ENCODE measurements at places on chromosomes 5 and 9.

- no peak for DNase-seq
These were observed 208.6 kb downstream of the CAAP1 start for GRCh38 chr9:26684029-26684428.

DNA sequence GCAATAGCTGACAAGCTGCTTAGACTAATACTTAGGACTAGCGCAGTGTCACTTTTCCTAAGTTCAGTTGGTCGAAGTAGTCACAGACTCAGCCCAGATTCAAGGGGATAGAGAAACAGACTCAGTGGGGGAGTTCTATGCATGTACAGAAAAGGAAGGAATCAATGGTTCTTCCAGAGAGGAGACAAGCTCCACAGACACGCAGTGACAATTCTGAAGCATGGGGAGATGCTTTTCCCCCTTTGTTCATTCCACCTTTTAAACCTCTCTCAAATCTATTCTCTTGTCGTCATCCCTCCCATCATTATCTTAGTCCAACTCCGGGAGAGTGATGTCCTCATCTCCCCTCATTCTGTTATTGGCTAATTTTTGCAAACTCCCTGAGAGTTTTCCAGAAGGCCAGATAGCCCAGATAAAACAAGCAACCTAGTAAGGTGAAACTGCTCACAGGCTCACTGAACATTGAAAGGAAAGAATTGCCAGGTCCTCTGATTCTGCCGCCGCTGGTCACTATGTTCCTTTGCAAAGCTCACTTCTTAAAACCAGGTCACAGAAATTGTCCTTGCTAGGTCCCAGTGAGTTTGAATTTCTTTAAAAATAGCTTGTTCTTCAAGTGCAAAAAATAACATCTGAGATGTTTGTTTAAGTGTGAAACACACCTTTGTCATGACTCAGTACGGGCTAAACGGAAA is 13.4 kb upstream of the STRBP start:
- no peak for DNase-seq

- no peak for DNase-seq
These were observed 35.3 kb downstream of the ZDHHC11B start for GRCh38 chr5:749101-749670.

- DNase-seq, result no peak
These were observed 539.5 kb downstream of the EBF1 start for GRCh38 chr5:158560170-158560569.

DNA sequence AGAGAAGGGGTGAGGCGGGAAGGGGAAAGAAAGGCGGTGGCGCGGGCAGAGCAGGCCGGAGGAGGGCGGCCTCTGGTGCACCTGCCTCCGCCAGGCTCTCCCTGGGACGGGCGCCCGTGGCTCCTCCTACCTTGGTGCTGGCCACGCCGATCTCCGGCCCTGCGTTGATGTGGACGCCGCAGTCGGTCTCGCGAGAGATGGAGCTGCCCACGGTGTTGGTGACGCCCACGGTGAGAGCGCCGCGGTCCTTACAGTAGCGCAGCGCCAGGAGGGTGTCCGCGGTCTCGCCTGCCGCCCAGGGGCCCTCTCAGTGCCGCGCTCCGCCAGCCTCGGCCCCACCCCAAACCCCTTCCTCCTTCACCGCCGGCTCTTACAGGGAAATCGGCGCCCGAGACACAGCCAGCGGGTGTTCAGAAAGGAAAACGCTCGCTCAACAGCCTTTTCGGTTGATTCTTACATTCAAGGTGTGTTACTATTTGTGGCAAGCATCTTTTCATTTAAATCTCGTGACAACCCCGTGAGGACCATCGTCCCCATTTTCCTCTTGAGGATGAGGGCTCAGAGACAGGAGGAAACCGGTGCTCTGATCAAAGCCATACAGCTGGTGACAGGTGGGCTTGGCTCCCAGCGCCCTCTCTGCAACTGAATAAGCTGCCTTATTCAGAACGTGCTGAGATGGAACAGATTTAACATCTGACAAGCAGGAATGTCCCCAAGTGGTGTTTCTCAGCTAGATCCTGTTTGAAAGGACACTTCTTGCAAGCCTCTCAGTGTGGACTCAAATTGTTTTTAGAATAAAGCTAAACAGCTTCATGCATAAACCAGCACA is 22.0 kb upstream of the MAPK9 start:
- peak; percentile 69 for DNase-seq

GRCh38 chr5:145443964-145444363 is 391.2 kb downstream of the PRELID2 start:
- DNase-seq, result no peak

DNA sequence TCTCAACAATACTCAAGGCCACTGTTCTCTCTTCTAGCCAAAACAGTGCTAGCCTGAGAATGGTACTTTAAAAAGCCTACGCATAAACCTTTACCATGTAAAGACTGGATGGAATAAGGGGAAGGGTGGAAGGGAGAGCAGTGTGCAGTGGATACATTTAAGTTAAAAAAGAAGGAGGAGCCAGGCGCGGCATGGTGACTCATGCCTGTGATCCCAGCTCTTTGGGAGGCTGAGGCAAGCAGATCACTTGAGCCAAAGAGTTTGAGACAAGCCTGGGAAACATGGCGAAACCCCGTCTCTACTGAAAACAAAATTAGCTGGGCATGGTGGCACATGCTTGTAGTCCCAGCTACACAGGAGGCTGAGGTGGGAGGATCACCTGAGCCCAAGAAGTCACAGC is 127.7 kb upstream of the KIF2A start:
- DNase-seq, result no peak

GRCh38 chr5:42985129-42986037 is 54.7 kb downstream of the ANXA2R start:
- no peak for DNase-seq

GRCh38 chr9:38235244-38235643 is 157.3 kb upstream of the ALDH1B1 start:
- DNase-seq, result no peak

GRCh38 chr5:107864793-107865192 is 194.1 kb upstream of the EFNA5 start:
- DNase-seq, result no peak

GRCh38 chr5:76938177-76938576 is 14.7 kb upstream of the CRHBP start:
- no peak for DNase-seq
